ENCODE measurements at places on chromosomes 5 and 9.

DNA sequence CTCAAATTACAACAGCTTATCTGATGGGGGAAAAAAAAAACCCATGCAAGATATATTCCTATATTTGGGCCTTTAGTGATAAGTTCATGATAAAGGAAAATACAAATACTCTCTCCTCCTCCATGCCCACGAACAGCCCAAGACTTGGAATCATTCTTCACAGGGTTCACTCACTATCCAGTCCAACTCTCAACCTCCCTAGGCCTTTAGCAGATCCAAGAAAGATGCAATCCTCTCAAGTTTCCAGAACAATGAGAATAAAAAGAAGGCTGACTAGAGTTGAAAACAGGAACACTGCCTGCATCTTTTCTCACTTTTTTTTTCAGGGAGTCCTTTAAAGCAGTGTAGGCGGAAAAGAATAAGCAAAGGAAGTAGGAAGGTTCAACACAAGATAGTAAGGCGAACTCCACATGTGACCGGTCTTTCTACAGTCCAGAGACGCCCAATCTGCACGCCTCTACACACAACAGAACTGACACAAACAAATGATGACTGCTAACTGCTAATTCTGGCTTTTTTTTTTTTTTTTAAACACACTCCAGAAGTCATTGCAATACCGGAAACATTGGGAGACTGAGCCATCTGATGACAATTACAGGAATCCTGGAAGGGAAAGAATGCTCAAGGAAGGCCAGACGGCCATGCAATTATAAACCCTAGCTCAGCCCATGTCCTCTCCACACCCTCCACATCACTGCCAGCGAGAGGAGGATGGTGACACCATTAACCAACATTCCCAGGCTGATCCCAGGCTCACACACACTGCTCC, 75.4 kb downstream of the BNC2 start:
- no peak for DNase-seq

DNA sequence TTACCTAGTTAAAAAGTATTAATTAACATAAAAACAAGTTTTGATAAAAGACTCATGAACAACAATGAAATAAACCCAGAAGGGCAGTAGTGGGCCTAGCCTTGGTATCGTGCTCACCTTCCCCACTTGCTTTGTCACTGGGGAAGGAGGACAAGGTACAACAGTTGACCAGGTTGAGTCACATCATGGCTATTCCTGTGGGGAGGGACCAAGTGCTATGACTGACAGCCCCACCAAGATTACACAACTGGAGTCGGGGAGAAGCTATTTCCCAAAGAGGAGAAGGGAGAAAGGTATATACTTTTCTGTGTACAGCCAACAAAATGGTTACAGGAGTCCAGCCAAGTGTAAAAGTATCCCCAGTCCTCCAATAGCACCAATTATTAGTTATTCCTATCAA, 251.3 kb upstream of the RFX3 start:
- no peak for DNase-seq

- DNase-seq: no peak
Measured at GRCh38 chr5:132999246-132999645, 27.1 kb downstream of the ZCCHC10 start.

- DNase-seq: no peak
Measured at GRCh38 chr5:27474395-27474794, 436.0 kb upstream of the CDH9 start.

- DNase-seq: no peak
Measured at GRCh38 chr5:172559004-172559932, 81.8 kb upstream of the NEURL1B start.

GRCh38 chr9:103981912-103982311, 112.2 kb upstream of the SMC2 start:
- no peak for DNase-seq

DNA sequence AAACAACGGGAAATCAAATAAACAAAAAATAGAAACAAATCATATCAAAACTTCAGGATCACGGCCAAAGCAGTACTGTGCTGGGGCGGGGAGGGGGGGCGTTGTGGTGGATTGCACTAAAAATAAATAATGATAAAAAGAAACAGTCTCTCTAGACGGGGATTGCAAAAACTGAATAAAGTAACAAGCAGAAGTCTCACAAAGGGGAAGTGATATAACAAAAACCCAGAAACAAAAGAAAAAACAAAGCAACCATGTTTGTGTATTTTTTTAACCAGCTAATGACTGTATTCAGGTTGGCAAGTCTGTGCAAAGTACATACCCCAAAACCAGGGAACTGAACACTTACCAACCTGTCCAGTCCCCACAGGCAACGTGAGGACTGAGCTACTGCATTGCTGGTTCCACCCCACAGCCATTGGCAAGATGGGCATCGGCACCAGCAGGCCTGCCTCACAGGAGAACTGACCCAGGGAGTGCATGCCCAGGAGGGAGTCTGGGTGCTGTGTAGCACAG, 24.1 kb downstream of the BICD2 start:
- no peak for DNase-seq

- no peak for DNase-seq
Measured at GRCh38 chr5:137629646-137630045, 106.2 kb downstream of the KLHL3 start.

GRCh38 chr9:104589626-104590025, 9.6 kb downstream of the OR13C5 start:
- DNase-seq: no peak

DNA sequence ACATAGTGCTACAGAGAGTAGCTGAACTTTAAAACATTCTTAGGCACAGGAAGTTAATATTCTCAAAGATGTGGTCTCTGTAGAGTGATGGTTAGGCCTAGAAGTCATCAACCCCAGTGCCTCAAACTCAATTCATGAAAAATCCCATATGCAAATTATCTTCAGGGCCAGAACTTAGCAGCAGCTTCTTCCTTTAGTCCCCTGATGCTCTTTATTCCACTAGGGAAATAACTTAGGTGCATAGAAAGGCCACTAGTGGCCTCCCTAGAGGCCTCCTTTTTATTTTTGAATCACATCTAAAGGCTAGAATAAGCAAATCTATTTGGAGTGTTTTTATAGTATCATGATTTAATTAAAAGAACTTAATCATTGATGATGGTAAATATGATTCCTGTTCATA, 88.3 kb downstream of the GIN1 start:
- no peak for DNase-seq

GRCh38 chr5:176803068-176803942, 7.1 kb upstream of the UNC5A start:
- no peak for DNase-seq

GRCh38 chr5:79513308-79513703, 628 bp downstream of the HOMER1 start:
- DNase-seq: no peak

GRCh38 chr9:133476036-133476931, 2.6 kb downstream of the SLC2A6 start:
- no peak for DNase-seq

DNA sequence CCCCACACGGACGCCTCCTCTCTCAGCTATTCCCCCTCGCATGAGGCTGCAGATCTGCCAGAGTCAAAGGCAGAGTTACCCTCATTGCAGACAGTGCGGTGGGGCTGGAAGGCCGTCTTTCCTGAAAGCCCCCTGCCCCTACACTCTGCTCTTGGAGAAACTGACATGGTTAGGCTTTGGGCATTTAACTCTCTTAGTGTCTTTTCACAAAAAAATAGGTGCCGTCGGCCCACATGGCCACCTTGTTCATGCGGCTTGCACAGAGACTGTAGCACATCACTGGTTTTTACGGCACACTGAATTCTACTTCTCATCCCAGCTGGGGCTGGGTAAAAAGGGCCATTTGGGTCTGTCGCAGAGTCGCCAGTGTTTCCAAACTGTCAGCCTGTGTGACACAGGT, 107.6 kb downstream of the ENTREP1 start:
- no peak for DNase-seq

GRCh38 chr5:155406815-155407214, 393.3 kb downstream of the KIF4B start:
- DNase-seq: no peak

DNA sequence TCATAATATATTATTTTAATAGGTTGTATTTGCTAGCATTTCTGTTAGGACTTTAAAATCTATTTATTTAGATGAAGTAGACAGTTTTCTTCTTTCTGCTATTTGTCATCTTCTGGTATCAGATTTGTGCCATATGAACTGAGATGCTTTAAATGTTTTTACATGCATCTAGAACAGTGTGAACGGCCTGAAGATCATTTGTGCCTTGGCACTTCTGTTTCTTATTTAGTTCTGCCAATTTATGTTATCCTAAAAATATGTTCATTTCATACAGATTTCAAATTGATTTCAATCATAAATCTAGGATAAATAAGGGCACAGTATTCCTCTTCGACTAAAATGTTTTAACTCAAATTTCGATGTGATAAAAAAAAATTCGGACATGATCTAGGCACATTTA, 16.1 kb downstream of the ZBTB34 start:
- DNase-seq: no peak

Data from stimulated activated CD4-positive, alpha-beta T cell treated with anti-CD3 and anti-CD28 coated beads, Interleukin-15, amount 100 ng/mL, for 24 hours (primary cell).